ENCODE measurements at places on chromosomes 3 and 15.

GRCh38 chr15:40790718-40791117, 16.2 kb upstream of the ZFYVE19 start:
- DNase-seq, result no peak

DNA sequence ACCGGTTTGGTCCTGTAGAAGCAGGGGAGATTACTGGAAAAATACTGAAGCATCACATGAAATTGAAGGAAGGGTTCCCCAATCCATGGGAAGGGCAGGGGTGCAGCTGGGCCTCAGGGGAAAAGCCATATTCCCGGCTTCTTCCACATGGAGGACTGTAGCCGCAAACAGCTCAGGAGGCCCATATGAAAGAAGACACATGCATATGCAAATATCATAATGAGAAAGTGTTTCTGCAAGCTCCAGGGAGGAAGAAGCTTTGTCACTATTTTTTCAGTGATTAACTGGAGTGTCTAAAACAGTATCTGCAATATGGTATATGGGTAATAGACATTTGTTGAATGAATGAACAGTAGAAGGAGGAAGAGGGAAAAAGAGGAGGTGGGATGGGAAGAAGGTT, 19.1 kb downstream of the DPH3 start:
- no peak for DNase-seq

DNA sequence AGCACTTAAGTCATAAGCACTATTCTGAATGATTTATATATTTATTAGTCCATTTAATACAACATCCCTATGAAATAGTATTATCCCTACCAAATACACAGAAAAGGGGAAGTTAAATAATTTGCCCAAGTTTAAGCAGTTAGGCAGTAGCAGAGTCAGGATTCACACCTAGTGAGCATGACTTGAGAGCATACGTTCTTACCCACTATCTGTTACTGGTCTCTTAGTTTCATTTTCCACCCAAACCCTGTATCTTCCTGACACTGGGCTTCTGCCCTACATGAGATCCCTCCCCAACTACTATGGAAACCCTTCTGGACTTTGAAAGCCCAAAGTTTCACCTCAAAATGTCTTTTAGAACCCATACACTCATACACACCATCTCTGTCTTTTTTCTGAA, 4.4 kb upstream of the ATOSA start:
- no peak for DNase-seq

- no peak for DNase-seq
Observed at GRCh38 chr15:27961801-27962200, 137.3 kb downstream of the OCA2 start.

DNA sequence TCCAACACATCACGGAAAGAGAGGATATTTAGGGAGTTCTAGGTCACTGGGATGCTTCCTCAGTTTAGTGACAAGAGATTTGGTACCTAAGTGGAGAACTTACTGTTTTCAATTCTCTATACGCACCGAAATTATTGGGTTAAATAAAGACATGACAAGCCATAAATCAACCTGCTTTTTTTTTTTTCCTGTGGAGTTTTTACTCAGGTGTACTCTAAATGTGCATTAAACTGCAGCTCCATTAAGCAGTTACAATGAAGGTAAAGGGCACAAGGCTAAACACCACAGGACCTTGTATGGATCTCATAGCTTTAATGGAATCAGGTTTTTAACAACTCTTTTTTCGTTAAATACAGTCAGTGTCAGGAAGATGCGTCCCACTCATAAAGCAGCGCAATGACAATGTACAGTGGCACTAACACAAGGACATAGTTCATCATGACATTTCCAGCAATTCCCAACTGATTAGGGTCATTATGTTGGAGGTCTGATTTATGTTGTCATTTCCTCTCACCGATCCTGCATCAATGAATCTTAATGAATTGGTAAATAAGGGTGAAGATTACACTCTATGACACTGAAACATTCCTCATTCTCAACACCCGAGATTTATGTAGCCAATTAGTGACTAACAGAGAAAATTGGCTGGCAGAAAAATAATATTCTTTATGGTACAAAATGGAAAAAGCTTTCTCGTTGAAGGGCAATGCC, 355.2 kb downstream of the FOXP1 start:
- DNase-seq, result no peak

DNA sequence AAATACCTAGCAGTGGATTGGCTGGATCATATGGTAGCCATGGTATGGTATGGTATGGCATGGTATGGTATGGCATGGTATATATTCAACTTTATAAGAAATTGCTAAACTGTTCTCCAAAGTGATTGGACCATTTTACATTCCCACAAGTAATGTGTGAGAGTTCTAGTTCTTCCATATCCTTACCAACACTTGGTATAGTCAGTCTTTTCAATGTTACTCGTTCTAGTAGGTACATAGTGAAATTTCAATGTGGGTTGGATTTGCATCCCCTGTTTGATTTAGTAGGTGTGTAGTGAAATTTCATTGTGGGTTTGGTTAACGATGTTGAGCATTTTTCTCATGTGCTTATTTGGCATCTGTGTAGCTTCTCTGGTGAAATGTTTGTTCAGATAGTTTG, 154.3 kb downstream of the ITPR1 start:
- DNase-seq, result no peak
